WTC11 (cell line): ENCODE measurements at places on chromosomes 2 and 18. TPM values are rescaled to one million over a fixed set of nuclear protein-coding genes. Genes with fewer than 3 reads are reported as not detected.

IL1RL1 gene
- 0.05 TPM in 1 of 3 replicates, not detected in the others for total RNA-seq

GRCh38 chr2:42722320-42723190, 41.4 kb downstream of the OXER1 start:
- no peak for DNase-seq
- peaks cover 8% of the 10 kb centered on the region; the same call in 1 of the 2 replicates for H3K36me3 ChIP-seq
- H3K27me3 ChIP-seq = no peaks in the 10 kb centered on the region
- peak overlapping the region; percentile 56; the same call in 1 of the 2 replicates for H3K27ac ChIP-seq
- H3K4me1 ChIP-seq = peaks cover 14% of the 10 kb centered on the region

GRCh38 chr2:102603904-102604303, 15.4 kb upstream of the SLC9A2 start:
- no peak for DNase-seq
- H3K4me3 ChIP-seq = no peak overlapping the region
- H3K36me3 ChIP-seq = no peaks in the 10 kb centered on the region
- no peak overlapping the region for H3K27ac ChIP-seq

DNA sequence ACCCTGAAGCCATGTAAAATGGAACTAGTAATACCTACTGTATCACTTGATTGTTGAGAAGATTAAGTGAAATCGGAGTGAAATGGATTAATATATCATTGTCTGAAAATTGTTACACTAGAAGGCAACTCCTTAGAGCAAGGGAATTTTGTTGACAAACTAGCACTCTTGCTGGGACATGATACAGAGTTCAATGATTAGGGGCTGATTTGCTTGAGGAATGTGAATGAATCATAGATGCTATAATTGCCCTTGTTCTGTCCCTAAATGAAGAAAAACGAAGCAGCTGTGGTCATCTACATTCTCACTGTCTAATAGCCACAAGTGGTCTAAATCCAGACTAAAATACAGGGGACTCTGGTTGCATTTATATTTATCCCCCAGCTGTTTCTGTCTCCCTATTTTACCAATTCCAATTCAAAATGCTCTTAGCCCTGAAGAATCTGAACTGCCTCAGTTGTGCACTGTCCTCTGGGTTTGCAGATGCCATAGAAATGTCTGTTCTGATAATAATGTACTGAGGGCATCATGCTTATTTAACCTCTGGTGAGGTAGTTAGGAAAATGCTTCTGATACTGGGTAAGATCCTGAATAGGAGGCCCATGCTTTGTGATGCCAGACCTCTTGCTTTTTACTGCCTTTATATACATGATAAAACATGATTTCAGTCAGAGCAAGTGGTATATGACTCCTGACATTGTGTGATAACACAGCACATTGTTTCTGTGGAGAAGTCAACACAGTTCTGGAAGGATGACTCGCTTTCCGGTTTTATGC, 382.1 kb downstream of the NRXN1 start:
- no peaks in the 10 kb centered on the region for H3K27me3 ChIP-seq
- no peak for DNase-seq
- H3K36me3 ChIP-seq = peaks cover 6% of the 10 kb centered on the region
- peaks cover 45% of the 10 kb centered on the region for H3K4me1 ChIP-seq
- H3K27ac ChIP-seq = peak overlapping the region; percentile 59; the same call in 1 of the 2 replicates

- H3K27ac ChIP-seq = no peak overlapping the region
- no peaks in the 10 kb centered on the region for H3K36me3 ChIP-seq
- peak overlapping the region; percentile 85 for H3K4me3 ChIP-seq
Measured at GRCh38 chr2:192195548-192196418, 1.1 kb upstream of the TMEFF2 start.
